ENCODE measurements at places on chromosomes 12 and 14. TPM values are rescaled to one million over a fixed set of nuclear protein-coding genes. Genes with fewer than 3 reads are reported as not detected.
A peak's percentile ranks its signal among the peaks of the same experiment; 100 is the strongest.

Gene ERBB3
- 2.5 TPM for total RNA-seq

Gene BEGAIN
- total RNA-seq: 2.7 TPM

GRCh38 chr12:43177276-43177675, 374.7 kb downstream of the ADAMTS20 start:
- DNase-seq: no peak

DNA sequence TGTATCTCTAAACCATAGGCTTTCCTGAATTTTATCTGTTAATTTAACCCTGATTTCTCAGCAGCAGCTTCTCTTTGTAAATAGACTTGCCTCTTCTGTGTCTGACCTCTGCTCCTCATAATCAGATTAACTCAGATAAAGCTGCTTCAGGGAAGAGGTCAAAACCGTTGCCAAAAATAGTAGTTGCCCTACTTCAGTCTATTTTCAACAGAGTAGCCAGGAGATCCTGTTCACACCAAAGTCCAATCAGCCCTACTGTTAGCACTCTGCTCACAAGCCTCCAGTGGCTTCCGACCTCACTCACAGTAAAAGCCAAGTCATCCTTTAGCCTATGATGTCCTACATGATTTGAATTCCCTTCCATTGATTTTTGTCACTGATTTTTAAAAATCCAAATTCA, 258.4 kb downstream of the PPFIA2 start:
- DNase-seq: no peak

DNA sequence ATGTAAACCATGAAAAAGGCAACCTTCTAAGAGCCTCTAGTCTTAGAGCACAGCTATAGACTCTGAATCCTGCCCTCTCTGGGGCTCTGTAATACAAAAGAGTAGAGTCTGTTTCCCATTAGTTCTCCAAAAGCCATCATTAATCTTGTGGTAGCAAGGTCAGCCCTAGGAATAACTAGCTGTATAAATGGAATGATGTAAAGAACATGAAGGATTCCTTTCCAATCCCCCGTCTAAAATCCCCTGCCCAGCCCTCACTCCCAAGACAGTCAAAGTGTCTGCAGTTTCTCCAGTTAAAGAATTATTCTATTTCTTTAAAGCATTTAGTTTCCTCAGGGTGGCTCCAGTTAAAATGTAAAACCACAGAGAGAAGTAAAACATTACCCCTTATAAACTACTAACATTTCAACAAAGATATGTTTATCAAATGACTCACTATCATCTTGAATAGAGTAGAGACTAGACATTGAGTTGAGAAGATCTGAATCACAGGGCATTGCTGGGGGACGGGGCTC, 104.2 kb downstream of the ST8SIA1 start:
- no peak for DNase-seq

DNA sequence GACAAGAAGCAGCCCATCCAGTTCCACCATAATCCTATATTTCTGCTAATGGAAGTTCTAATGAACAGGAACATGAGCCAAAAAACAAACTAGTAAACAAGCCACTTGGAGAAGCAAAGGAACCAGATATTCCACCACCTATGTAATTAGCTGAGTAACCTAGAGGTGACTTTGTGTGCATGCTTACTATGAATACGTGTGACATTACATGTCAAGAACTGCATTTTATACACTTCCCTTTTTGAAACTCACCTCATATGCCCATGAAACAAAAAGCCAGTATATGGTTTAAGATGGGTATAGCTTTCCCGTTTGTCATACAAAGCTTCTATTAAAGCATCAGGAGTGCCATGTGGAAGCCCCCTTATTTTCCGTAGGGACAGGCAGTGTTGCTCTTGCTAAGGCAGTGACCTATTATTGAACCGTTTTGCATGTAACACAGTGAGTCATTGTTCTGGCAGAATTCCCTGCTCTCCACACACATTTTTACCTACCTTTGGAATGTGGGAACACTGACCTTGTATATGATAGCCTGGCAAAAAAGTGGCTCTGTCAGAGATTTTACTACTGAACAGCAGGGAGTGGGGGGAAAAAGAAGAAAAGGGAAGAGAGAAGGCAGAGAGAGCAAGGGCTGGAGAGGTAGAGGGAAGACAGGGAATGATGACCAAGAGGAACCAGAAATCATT, 34.8 kb upstream of the FRMD6 start:
- DNase-seq: no peak

GRCh38 chr12:57270966-57271470, 20.0 kb upstream of the STAC3 start:
- DNase-seq: no peak

DNA sequence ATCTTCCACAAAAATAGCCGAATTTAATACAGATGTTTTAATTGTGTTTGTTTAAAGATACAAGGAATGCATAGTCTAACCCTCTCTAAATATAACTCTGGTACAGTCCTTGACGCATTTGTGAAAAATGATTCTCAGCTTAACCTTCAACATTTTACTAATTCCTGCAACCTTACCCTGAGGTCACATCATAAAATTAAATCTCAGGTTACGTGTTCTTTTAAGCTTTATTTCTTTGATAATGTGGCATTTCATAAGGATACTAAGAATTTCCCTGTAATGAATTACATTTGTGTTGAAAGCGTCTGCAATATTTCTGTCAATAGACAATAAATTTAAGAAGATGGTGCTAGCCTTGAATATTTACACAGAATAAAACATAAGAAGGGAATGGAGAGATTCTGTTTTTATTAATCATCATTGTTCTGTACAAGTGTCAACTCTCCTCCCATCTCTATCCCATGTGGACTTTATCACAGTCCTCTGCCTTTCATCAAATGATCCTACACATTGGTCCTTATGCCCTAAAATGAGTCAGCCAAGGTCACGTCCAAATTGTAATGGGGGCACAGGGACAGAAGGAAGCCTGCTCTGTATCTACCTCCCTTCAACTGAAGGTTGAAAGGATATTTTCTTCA, 769.3 kb upstream of the FLRT2 start:
- DNase-seq: no peak

Gene NAP1L1
- total RNA-seq: 558 TPM

Gene CPM
- 1.1 TPM for total RNA-seq

DNA sequence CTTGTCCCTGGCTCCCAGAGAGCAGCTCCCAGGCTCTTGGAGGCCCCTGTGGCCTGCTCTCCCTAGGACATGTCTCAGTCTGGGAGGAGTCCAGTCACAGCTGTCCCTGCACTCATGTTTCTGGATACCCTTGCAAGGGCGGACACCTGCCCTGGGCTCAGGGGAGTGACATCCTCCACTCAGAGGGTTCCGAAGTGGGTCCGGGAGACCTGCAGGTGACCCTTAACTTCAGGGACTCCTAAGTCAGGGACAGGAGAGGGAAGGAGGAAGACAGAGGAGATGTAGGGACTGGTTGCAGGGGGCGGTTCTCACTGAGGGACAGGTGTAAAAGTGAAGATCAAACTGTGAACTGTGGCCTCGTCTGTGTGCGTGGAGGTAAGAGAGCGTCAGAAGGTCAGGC, 37.6 kb downstream of the CACNA2D4 start:
- DNase-seq: no peak

GRCh38 chr12:114812858-114813761, 129.1 kb upstream of the TBX3 start:
- DNase-seq: no peak

GRCh38 chr14:67856827-67857226, 37.2 kb downstream of the RAD51B start:
- no peak for DNase-seq

Gene TPH2
- total RNA-seq: not detected

GRCh38 chr14:100781952-100782351, 44.0 kb upstream of the MEG3 start:
- DNase-seq: no peak

- no peak for DNase-seq
These were observed 4.3 kb downstream of the RACGAP1 start for GRCh38 chr12:50021031-50021430.

- DNase-seq: no peak
These were observed 30.5 kb downstream of the PPP2R5C start for GRCh38 chr14:101791919-101792572.

- DNase-seq: no peak
These were observed 51.7 kb downstream of the ADGRD1 start for GRCh38 chr12:131005161-131006035.

- DNase-seq: no peak
These were observed 369.0 kb upstream of the FAR2 start for GRCh38 chr12:28780096-28780495.

- DNase-seq: no peak
These were observed 672.4 kb upstream of the FLRT2 start for GRCh38 chr14:84857571-84857970.

- no peak for DNase-seq
These were observed 23.9 kb downstream of the PRICKLE1 start for GRCh38 chr12:42565633-42566032.

Gene TSPAN11
- total RNA-seq: not detected

GRCh38 chr12:50224026-50224692, 57.0 kb upstream of the CERS5 start:
- DNase-seq: peak; percentile 63

DNA sequence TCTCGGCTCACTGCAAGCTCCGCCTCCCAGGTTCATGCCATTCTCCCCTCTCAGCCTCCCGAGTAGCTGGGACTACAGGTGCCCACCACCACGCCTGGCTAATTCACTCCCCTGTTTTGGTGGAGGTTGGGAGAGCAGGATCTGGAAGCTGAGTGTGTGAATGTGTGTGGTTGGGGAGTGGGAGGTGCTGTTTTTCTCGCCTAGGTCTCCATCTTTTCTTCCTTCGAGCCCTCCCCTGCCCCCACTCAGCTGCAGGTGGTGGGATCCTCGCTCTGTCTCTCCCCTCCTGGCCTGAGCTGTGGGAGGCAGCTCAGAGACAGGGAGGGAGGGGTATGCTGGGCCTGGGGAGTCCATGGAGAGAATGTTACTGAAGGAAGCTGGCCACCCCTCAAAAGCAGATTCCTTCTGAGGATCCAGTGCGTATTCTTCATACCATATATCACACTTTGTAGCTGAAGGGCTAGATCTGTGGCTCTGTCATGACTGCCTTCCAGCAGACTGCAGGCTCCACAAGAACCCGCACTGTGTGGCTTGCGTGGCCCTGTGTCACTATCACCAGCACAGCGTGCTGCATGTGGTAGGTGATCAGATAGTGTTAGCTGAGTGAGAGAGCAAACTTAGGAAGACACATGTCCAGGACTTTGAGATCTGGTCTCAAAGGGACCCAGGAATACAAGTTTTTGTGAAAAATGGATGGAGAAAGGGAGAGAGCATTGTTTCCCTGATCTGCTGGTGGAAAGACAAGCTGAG, 2.8 kb downstream of the KRT83 start:
- no peak for DNase-seq

Gene VDR
- 62.9 TPM for total RNA-seq

DNA sequence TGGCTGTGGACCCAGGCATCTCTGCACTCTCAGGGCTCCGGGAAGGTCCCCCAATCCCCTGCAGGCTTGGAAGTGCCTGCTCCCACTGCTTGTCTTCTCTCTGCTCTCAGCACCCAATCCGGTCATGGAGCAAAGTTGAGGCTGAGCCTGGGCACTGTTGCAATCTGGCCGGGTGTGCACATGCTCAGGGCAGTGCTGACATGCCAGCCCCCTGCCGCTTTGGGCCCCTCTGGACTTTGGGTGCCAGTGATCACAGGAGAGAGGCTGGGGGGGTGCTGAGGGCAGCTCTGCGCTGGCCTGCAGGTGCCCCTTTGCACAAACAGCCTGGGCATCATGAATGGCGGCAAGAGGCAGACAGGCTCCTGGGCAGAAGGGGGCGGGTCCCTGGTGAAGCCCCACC, 85.4 kb upstream of the OSBPL8 start:
- no peak for DNase-seq

DNA sequence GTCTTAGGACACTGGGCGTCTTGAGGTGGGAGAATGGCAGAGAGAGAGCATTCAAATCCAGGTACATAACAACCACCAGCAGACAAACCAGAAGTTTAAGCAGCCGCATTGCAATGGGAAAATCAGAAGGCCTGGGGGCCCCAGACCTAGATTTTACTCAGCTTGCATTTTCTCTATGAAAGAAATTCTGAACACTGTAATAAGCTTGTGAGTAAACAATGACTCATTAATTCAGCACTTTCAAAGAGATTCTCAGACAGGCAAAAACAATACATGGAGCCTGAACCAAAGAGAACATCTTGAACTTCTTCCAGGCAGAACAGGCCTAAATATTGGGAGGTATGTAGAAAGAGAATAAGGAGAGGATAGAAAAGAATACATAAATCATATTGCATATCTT, 69.8 kb upstream of the IFNG-AS1 start:
- DNase-seq: no peak

GRCh38 chr12:16076970-16077522, 165.9 kb downstream of the DERA start:
- DNase-seq: no peak

DNA sequence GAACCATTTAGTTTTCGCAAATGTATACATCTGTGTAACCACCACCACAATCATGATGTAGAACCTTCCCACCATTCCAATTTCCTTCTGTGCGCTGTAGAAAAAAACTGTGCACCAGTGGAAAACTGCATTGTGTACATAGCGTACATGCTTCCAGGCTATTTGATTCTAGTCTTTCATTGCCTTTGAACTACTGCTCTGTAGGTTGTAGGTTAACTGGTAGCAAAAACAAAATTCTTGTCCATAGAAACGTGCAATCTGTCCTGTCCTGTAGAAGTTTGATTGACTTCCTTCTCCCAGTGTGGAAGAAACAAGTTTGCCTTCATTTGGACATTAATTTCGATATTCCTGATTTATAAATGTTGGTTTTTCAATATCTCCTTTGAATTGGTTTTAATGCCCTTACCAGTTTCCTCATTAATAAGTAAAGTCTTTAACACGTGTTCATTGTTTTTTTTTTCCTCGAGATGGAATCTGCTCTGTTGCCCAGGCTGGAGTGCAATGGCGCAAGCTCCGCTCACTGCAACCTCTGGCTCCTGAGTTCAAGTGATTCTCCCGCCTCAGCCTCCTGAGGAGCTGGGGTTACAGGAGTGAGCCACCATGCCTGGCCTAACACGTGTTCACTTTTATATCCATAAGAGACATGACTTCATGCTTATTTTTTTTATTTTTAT, 3.6 kb upstream of the ISM2 start:
- no peak for DNase-seq

- DNase-seq: no peak
These were observed 127.2 kb upstream of the MYF6 start for GRCh38 chr12:80580254-80580653.

- no peak for DNase-seq
These were observed 215.5 kb downstream of the PIK3C2G start for GRCh38 chr12:18476861-18477260.

GRCh38 chr12:11578461-11578993, 70.9 kb upstream of the ETV6 start:
- no peak for DNase-seq

Measured in activated CD4-positive, alpha-beta memory T cell treated with anti-CD3 and anti-CD28 coated beads, Interleukin-2, amount 10 ng/mL, durations not matched to agents 7 days and 5 days (primary cell).